ENCODE measurements at places on chromosomes 13 and 19.

GRCh38 chr19:46928951-46929350 is 68.2 kb downstream of the ARHGAP35 start:
- DNase-seq = no peak

DNA sequence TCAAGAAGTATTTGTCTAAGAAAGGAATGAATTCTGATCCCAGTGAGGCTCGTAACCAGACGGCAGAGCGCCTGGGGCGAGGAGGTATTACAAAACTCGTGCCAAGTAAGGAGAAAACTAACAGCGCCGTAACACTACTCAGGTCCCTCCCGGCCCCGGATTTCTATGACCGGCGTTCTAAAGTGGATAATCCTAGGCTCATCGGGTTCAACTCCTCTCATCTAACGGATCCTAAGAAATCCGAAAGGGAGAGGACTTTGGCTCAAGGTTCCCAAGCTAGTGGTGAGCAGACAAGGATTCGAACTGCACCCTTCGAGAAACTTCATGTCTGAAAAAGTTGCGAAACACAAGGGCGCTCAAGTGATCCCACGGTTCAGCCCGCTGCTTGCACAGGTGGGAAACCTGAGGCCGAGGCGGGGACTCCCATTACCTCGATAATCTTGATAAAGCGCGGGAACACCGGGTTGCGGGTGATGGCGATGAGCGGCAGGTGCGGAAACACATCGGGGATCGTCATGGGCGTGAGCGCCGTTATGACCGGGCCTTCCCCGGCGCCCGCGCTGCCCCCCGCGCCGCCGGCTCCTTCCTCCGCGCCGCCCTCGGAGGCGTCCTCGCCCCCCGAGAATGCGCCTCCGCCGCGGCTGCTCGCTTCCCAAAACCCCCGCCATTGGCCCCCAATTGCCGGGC is 529 bp downstream of the LONP1 start:
- DNase-seq = peak; percentile 54

- no peak for DNase-seq
These were observed 24.0 kb upstream of the TBC1D4 start for GRCh38 chr13:75506018-75506417.

DNA sequence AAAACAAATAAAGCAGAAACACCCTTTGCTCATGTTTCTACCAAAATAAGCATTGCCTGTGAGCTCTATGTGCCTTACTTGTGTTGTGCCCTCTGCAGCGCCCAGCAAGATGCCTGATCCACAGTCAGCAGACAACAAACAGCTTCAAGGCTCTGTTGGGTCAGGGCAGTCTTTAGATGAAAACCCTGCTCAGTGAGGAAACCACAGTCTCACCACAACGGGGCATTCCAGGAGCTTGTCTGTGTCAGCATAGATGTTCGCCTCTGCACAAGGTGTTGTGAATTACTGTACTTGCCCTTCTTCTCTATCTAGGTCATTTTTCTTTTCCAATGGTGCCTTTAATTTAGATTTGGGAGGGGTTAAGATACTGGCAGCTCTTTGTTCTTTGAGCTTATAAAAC is 251.9 kb downstream of the COL4A1 start:
- no peak for DNase-seq

- no peak for DNase-seq
These were observed 8.4 kb upstream of the IGFL1 start for GRCh38 chr19:46221152-46221551.

- peak; percentile 77 for DNase-seq
These were observed 1.7 kb downstream of the ANO8 start for GRCh38 chr19:17332677-17333581.

GRCh38 chr19:47152632-47153031 is 22.0 kb downstream of the SAE1 start:
- no peak for DNase-seq

All from NCI-H69 (cell line).